Pulmonary artery endothelial cell (primary cell): ENCODE measurements at places on chromosomes 5 and 9.
A peak's percentile ranks its signal among the peaks of the same experiment; 100 is the strongest.

DNA sequence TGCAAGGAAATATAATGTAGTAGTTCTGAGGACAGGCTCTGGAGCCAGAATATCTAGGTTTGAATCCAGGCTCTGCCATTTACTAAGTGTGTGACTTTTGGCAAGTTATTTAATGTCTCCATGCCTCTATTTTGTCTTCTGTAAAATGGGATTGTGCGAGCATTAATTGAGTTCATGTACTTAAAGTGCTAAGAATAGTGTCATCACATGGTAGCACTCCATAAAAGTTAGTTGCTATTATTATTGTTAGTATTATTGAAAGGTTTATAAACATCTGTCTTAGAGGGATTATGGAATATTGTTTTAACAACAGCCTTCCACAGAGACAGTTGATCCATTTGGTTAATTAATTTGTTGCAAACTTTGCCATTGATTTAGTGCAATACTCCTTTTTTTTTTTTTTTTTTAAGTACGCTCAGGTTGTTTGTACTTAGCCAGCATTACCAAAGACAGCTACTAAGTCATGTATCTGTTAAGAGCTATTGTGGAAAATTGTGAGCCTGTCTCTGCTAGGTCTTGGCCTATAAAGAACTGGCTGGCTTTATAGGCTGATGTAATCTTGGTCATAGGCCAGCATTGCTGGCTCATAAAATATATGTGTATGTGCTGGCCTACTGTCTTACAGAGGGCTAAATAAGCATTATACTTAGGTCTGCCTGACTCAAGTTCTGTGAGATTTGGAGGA, 174.7 kb downstream of the WDR70 start:
- peak; percentile 55 for DNase-seq

DNA sequence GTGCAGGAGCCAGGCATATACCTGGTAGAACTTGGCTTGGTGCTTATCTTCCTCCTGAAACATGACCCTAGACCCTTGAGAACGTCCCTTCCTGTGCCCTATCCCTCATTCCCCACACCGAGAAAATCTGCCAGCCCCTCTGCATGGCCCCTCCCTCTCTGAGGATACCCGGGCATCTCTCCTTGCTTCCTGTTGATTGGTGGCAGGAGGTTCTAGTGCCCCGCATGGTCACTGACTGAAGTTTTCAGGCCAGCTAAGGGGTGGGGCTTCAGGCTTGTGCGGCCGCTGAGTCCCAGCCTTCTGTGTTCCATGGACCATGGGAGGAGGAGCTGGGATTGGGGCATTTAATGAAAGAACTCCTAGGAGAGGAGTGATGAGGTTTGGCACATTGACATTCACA, 22.8 kb downstream of the IGIP start:
- no peak for DNase-seq

GRCh38 chr5:65127161-65127901, 354.4 kb downstream of the ADAMTS6 start:
- no peak for DNase-seq

DNA sequence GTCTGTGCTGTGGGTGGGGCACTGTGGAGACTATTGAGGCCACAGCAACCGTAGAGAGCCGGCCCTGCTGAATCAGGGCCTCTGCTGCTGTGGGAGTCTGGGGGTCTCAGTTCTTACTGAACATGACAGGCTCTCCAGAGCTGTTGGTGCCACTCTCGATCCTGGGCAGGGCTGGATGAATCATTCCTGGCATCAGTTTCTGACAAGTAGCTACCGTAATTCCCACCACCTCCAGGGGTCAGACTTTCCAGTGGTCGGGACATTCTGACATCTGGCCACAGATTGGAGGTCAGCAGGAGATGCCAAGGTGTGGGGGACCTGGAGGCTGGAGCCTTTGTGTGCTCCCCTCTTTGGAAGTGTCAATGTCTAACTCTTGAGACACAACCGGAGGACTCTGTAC, 188.4 kb downstream of the IRX2 start:
- no peak for DNase-seq

- no peak for DNase-seq
Measured at GRCh38 chr9:981491-981898, 5.0 kb downstream of the DMRT3 start.

GRCh38 chr5:61482980-61483379, 150.9 kb downstream of the ZSWIM6 start:
- DNase-seq: no peak

DNA sequence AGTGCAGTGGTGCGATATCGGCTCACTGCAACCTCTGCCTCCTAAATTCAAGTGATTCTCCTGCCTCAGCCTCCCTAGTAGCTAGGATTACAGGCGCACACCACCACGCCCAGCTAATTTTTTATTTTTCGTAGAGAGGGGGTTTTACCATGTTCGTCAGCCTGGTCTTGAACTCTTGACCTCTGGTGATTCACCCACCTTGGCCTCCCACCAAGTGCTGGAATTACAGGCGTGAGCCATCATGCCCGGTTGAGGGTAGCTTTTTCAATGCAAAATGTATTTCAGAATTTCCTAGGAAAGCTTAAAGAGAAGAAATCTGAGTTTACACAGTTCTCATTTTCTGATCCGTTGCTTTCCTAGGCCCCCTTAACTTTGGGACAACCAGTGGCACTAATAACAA, 15.7 kb downstream of the BDP1 start:
- no peak for DNase-seq

DNA sequence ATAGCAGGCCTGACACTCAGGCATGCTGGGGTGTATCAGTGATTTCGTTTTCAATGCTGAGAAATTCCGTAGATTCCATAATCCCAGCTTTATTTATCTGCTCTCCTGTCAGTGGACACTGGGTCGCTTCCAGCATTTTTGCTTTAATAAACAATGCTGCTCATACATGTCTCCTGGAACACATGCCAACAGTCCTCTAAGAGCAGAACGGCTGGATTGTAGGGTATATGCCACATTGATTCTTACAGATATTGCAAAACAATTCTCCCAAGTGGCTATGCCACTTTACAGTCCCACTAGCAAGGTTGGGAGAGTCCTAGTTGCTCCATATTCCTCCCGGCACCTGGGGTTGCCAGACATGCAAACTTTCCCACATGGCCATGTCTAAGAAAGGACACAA, 81.9 kb downstream of the RAPGEF1 start:
- DNase-seq: no peak

GRCh38 chr9:98432960-98433359, 177.5 kb upstream of the TBC1D2 start:
- DNase-seq: no peak

- no peak for DNase-seq
Measured at GRCh38 chr9:124332361-124333202, 74.8 kb downstream of the NEK6 start.

- no peak for DNase-seq
Measured at GRCh38 chr9:91138760-91139159, 223.0 kb downstream of the AUH start.

DNA sequence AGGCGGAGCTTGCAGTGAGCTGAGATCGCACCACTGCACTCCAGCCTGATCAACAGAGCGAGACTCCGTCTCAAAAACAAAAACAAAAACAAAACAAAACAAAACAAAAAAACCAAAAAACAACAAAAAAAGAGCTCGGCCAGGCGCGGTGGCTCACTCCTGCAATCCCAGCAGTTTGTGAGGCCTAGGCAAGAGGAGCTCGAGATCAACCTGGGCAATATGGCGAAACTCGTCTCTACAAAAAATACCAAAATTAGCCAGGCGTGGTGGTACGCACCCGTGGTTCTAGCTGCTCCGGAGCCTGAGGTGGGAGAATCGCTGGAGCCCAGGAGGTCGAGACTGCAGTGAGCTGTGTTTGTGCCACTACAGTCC, 20.2 kb downstream of the TRIM7 start:
- no peak for DNase-seq

DNA sequence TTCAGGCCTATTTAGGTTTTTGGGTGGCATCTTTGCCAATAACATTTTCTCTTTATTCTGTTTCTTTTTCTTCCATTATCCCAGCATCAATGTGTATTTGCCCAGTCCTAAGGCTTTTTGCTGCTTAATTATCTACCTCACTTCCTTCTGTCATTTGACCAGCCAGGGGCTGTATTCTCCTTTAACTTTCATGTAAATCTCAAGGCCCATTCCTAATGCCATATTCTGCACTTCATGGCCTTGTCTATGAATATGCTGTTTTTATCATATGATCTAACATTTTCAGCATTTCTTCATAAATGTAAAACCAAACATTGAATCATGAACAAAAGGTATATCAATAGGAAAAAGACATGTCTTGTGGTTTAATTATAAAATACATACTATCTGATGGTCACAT, 108.7 kb downstream of the SSBP2 start:
- no peak for DNase-seq

GRCh38 chr5:119343766-119344165, 12.1 kb upstream of the TNFAIP8 start:
- DNase-seq: no peak

DNA sequence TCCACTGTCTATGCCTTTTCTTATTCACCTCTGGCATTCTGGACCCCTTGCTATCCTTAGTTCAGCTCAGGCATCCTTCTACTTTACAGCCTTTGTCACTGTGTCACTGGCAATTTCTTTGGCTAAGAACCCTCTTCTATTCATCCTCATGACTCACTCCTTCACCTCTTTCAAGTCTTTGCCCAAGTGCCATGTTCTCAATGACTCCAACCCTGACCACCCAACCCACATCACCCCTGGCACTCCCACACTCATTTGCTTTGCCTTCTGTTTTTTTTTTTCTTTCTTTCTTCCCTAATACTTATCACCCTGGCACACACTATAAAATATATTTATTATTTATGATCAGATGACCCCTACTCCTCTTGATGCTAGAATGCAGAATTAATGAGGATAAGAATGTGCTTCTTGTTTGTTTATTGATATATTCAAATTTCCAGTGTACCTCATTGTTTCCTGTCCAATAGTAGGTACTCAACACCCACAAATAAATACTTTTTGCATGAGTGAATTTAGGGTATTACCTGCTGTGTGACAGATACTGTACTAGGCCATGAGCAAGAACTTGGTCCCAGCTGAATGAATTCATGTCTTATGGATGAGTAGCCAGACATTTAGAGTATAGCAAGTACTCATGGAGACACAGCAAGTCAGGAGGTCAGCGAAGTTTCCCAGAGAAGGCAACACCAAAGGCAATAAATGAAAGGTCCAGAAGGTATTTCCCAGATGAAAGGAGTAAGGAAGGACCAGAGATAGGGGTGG, 236.1 kb downstream of the PAPPA start:
- DNase-seq: no peak

DNA sequence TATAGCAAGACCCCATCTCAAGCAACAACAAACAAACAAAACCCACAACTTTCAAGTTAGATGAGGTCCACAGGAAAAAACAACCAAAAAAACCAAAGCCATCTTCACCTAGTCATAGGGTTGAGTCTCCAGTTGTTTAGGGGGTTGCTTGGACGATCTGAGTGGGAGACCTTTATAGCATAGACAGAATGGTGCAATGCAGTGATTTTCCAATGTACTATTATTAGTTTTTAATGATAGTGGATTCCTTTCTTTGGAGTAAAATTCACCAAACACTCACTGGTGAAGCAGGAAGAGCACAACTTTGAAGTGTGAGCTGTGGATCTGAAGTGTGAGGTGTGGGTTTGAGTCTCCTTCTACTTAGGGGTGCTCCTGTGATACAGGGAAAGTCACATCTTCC, 67.0 kb upstream of the KLF9 start:
- no peak for DNase-seq

DNA sequence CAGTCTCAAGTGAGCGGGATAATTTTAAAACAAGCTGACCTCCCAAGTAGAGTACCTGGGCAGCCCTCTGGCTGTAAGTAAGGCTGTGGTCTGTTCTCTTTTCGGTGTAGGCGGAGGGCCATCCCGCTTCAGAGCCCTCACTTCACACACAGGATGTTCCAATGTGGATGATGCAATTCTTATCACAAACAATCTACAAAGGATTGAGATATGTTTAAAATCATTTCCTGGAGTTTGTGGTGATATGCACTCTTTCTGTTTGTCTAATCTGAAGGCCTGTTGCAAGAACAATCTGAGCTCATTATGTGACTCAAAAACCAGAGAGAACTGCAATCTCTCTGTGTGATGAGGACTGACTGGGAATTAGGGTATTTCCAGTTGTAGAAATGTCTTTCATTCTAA, 42.5 kb downstream of the ITGA2 start:
- peak; percentile 68 for DNase-seq

DNA sequence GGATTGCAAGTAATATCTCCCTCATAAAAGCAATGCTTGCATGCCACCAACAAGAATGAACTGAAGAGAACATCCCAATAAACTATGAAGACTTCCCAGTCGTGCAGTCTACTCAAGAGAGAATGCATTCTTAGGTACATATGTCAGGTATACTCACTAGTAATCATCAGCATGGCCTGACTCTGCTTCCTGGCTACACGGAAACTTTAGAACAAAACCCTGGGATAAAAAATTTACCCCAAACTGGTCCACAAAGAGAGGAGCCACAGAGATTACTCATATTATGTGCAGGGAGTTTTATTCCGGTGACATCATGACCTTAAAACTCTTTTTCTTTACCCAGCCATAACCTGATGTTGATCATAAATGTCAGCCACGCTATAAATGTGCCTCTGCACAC, 57.5 kb upstream of the PAPPA start:
- DNase-seq: no peak

DNA sequence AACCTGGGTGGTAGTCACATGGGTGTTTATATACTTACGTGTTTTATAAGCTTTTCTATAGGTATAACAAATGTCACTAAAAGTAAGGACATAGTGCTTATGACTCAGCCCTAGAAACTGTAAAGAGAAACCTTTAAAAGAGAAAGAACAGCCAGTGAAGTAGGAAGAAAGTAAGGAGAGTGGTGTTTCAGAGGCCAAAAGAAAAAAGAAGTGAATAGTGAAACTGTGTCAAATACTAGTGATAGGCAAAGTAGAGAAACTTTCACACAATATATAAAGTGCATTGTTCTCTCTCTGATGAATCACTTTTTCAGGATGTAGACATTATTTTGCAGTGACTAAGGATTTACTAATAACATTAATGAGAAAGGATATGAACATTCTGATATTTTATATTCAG, 74.2 kb upstream of the SUSD1 start:
- peak; percentile 29 for DNase-seq

DNA sequence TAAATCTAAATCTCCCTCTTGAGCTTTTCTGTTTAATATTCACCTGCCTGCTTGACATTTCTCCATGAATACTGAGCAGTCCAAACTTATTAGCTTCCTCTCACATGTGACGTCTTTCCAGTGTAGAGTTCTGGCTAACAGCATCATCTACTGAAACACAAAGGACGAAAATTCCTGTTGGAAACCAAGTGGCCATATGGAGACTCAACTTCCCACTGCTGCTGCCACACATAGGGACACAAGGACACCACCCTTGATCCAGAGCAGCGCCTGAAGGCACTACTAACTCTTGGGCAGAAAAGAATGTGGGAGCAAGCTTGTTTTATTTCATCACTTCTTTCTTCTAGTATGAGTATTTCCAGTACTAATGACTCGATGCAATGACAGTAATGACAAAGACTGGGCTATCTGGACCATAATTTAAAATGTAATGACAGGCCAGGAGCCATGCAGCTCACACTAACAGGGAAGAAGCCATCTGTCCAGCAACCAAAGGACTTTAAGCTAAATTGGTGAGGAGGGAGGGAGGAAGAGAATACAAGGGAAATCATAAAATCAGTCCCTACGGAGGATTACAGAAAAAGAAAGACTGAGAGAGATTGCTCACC, 19.2 kb downstream of the RNF130 start:
- no peak for DNase-seq
